Neural progenitor cell (in vitro differentiated cells): ENCODE measurements at places on chromosomes 6 and 20. TPM values are rescaled to one million over a fixed set of nuclear protein-coding genes. Genes with fewer than 3 reads are reported as not detected.

GRCh38 chr20:2149507-2149906 is 47.9 kb downstream of the STK35 start:
- H3K4me3 ChIP-seq: no peak overlapping the region
- no peaks in the 10 kb centered on the region for H3K36me3 ChIP-seq
- H3K4me1 ChIP-seq: no peaks in the 10 kb centered on the region
- H3K27ac ChIP-seq: no peak overlapping the region

- no peaks in the 10 kb centered on the region for H3K27me3 ChIP-seq
- H3K27ac ChIP-seq: no peak overlapping the region
- no peaks in the 10 kb centered on the region for H3K36me3 ChIP-seq
Measured at GRCh38 chr20:10927011-10927583, 253.3 kb upstream of the JAG1 start.

DNA sequence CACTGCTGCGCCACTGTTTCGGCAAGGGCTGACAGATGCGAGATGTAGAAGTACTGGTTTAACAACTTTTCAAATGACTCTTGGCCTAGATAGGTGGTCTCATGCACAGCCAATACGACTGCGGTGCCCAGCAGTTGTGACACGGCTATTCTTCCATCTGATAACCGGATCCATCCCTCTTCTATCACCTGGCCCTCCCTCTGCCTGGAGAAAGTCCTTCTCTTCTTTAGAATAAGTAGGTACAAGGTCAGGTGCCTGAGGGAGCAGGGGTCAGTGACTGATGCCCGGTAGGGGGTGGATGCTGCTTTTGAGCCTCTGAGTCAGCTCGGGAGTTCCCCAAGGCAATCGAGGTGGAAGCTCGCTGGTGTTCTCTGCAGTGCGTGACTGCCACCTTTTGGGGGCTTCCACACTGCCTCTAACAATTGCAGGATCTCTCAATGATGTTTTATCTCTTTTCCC is 166.8 kb upstream of the GRIK2 start:
- H3K27me3 ChIP-seq: no peaks in the 10 kb centered on the region
- peak; percentile 72 for DNase-seq
- no peaks in the 10 kb centered on the region for H3K36me3 ChIP-seq
- no peak overlapping the region for H3K27ac ChIP-seq
- H3K4me3 ChIP-seq: no peak overlapping the region
- H3K4me1 ChIP-seq: no peaks in the 10 kb centered on the region

DNA sequence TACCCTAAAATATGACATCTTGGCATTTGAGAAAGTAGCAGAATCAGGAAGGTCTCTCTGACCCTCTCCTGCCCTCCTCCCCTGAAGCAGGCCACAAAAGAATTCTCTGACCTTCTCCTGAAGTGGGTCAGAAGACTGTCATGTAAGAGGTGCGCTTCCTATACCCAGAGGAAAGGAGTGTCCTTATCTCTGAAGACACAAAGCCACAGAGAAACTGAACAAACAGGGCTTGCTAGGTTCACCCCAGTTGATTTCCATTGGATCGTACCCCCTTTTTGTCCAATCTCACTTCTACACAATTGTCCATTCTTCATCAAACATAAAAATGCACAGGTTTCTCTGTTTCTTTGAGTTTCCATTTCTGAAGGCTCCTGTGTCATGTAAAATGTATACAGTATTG is 272.0 kb upstream of the SOX4 start:
- no peak for DNase-seq
- H3K27ac ChIP-seq: no peak overlapping the region
- peaks cover 6% of the 10 kb centered on the region for H3K4me1 ChIP-seq
- no peaks in the 10 kb centered on the region for H3K27me3 ChIP-seq

Gene ARFGEF2
- total RNA-seq: 13.9 and 16.6 TPM in 2 replicates

Gene OR2H2
- not detected in 2 replicates for total RNA-seq

DNA sequence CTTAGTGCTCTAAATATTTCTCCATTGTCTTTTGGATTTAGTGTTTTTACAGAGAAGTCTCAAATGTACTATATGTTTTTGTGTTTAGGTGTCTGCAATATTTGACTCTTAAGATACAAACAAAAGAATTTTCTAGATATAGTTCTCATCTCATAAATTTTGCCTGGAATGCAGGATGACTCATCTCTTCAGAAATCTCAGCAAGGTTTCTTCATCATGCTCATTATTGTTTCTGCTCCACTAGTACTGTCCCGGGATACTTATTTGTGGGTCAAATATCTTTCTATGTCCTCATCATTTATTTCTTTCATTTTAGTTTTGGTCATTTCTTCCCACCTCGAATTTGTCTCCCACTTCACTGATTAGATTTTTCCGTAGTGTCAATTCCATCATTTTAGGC is 9.5 kb downstream of the AHI1 start:
- no peaks in the 10 kb centered on the region for H3K4me1 ChIP-seq
- DNase-seq: no peak
- peaks cover 8% of the 10 kb centered on the region for H3K36me3 ChIP-seq

Gene RUNX2
- total RNA-seq: 0.09 and 0.19 TPM in 2 replicates

GRCh38 chr6:148328876-148329555 is 13.6 kb upstream of the SASH1 start:
- no peaks in the 10 kb centered on the region for H3K4me1 ChIP-seq
- H3K4me3 ChIP-seq: no peak overlapping the region
- no peak overlapping the region for H3K27ac ChIP-seq
- no peaks in the 10 kb centered on the region for H3K27me3 ChIP-seq

Gene GFRA4
- not detected in 2 replicates for total RNA-seq

DNA sequence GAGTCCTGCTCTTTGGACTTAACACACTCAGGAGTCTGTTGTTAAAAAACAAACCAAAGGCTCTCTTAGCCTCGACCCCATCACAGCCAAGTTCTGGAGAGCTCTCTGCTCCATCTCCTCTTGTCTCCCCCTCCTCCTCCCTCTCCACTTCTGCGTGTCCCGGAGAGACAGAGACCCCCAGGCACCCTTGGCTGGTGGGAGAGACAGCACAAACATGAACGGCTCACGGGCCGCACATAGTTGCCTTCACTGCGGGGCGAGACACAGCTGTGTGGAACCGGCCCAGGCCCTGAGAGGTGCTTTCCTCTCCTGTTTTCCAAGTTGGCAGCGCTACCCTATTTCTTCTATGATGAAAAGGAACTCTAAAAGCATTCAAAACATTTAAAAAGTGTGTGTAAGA is 23.3 kb upstream of the MYT1 start:
- DNase-seq: no peak
- H3K36me3 ChIP-seq: no peaks in the 10 kb centered on the region
- peaks cover 38% of the 10 kb centered on the region for H3K4me1 ChIP-seq
- no peaks in the 10 kb centered on the region for H3K27me3 ChIP-seq

Gene TRIM15
- not detected in 2 replicates for total RNA-seq

GRCh38 chr20:12659942-12660341 is 348.8 kb upstream of the SPTLC3 start:
- no peak for DNase-seq
- H3K27ac ChIP-seq: no peak overlapping the region
- H3K27me3 ChIP-seq: no peaks in the 10 kb centered on the region
- no peaks in the 10 kb centered on the region for H3K4me1 ChIP-seq

Gene KCNK16
- total RNA-seq: not detected in 2 replicates

DNA sequence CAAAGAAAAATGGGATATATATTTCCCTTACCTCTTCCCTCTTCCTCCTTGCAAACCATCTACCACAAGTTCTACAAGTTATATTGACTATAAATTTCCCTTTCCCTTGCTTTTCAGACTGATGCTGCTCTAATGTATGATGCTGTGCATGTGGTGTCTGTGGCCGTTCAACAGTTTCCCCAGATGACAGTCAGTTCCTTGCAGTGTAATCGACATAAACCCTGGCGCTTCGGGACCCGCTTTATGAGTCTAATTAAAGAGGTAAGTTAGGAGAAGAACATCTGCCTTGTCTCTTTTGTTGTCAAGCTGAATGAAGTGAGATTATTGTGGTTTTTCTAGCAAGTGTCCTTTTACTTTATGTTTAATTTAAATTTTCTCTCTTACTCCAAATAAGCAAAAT is 406.0 kb downstream of the GRIK2 start:
- no peaks in the 10 kb centered on the region for H3K4me1 ChIP-seq
- H3K4me3 ChIP-seq: no peak overlapping the region
- no peak for DNase-seq
- no peak overlapping the region for H3K27ac ChIP-seq
- H3K27me3 ChIP-seq: no peaks in the 10 kb centered on the region
